CD4-positive, alpha-beta T cell treated with Interleukin-6 at 100 ng/mL for 8 hours (primary cell): ENCODE measurements at places on chromosomes 1 and 21.
A peak's percentile ranks its signal among the peaks of the same experiment; 100 is the strongest.

GRCh38 chr1:165355977-165356811 is at the start of gene LMX1A:
Gene LMX1A (minus strand): TSS chr1:165356715. CDS start chr1:165355559, 1,156 bp downstream.
- no peak for DNase-seq

GRCh38 chr1:27538793-27539192 is 48.8 kb upstream of the WASF2 start:
- DNase-seq, result no peak

DNA sequence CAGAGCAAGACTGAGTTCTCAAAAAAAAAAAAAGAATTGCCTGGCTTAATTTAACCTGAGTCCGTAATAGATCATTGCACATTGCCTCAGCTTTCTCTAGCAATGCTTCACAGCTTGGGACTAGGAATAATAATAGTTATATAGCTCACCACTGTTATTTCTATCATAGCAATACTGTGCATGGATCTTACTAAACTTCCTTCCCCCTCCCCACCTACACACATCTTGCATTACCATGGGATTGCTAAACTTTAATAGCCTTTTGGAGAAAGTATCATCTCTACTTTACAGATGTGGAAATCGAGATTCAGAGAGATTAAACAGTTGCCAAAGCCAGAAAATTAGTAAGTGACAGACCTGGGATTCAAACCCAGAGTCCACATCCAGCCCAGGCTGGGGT is 99.4 kb downstream of the ATP5PO start:
- DNase-seq, result no peak

DNA sequence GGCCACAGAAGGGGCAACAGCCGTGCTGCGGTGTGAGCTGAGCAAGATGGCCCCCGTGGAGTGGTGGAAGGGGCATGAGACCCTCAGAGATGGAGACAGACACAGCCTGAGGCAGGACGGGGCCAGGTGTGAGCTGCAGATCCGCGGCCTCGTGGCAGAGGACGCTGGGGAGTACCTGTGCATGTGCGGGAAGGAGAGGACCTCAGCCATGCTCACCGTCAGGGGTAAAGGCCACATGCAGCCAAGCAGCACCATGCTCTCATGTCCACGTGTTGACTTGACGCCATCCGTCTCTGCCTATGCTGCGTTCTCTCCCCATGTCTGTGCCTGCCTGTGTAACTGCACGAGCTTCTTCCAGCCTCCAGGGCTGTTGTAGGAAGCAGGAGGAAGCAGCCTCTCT is 85.5 kb downstream of the OBSCN start:
- no peak for DNase-seq

DNA sequence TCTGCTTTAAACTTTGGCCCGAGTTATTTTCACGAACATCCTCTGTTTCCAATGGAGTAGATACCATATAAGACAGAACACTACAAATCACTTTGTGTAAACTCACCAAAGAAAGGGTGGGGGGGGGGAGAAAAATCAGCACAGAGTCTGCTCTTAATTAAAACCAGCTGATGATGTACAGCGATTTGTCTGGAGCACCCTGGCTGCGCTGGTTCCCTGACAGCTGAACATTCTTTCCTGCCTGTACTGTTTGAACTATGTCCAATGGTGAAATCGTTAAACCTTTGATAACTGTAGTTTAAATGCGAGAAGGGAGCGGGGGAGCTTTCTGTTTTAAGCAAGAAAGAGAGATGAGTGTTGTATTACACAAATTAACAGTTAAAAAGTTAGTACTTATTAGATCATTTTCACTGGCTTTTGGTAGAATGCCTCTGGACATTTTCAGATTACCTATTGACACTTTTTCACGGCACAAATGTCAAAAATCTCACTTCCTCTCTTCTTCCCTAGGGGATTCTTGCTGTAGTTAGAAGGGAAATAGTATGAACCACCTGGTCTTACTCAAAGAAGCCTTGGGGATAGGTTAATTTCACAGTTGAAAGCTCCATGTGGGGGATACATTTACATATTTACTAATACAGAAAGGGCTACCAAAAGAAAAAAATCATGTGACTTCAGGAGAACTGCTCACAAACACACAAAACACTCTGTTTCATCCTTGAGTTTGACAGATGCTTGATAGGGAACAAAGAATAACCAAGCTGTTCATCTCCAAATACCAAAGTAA is 140.2 kb upstream of the RUNX1 start:
- no peak for DNase-seq

DNA sequence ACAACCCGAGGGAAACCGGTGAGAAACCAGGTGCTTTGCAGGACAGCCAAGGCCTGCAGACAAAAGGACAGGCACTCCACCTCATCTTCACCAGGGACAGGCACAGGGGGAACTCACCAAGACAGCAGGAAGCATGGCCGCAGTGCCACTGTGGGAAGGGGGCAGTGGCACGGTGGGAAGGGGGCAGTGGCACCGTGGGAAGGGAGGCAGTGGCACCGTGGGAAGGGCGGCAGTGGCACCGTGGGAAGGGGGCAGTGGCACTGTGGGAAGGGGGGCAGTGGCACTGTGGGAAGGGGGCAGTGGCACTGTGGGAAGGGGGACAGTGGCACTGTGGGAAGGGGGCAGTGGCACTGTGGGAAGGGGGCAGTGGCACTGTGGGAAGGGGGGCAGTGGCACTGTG is 28.4 kb upstream of the LRRC47 start:
- no peak for DNase-seq

- DNase-seq, result no peak
Observed at GRCh38 chr1:38179483-38179882, 132.9 kb upstream of the POU3F1 start.

GRCh38 chr21:20311234-20311787 is 686.9 kb upstream of the NCAM2 start:
- no peak for DNase-seq

GRCh38 chr1:45488666-45489377 is 2.1 kb downstream of the TESK2 start:
- no peak for DNase-seq

DNA sequence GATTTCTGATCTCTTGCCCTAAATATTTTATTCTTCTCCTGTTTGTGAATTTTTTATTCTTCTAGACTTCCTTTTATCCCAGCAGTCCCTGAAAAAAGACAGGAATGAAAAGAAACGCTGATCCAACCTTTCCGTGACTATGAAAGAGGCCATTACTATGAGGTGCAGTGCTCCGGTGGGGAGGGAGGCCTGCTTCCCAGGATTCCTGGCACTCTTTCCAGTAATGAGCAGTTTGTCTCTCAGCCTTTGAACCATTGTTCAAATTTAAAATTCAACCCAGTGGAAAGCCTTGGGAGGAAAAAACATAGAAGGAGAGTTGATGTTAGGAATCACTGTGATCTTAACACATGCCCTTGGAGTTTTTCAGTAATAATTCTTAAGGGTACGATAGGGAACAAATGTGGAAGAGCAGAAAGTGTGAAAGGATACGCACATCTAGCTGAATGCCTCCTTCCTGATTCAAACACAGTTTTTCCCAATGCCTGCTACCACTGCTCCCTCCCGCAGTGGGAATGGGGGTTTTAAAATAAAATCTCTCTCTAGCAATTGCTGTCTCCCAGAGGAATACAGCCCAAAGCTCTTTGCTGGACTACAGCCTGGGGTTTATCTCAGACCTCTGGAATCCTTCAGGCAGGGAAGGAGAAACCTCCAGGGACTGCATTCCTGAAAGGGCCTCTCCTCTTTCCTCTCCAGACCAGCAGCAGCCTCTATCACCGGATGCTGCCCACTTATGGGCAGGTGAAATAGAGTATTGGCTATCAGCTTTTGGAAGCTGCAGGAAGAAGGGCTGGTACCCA is 6.1 kb downstream of the IER5 start:
- DNase-seq, result no peak

GRCh38 chr1:200528858-200529606 is 91.5 kb downstream of the KIF14 start:
- no peak for DNase-seq

DNA sequence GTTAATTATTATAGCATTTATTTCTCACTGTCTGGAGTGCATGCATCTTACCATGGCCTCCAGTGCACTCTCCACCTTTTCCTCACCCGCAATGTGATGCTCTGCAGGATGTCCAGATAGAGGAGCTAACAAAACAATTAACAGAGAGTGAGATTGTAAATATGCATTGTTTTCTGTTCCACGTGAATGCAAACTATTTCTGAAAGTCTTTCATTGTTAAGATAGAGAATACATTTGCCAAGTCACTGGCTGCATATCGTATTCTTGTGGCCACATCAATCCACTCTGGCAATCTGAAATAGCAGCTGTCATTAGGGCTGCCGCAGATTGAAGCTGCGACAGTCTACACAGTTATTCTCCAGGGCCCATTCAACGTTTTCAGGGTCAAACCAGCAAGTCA is 143.8 kb downstream of the DUSP10 start:
- DNase-seq, result no peak

DNA sequence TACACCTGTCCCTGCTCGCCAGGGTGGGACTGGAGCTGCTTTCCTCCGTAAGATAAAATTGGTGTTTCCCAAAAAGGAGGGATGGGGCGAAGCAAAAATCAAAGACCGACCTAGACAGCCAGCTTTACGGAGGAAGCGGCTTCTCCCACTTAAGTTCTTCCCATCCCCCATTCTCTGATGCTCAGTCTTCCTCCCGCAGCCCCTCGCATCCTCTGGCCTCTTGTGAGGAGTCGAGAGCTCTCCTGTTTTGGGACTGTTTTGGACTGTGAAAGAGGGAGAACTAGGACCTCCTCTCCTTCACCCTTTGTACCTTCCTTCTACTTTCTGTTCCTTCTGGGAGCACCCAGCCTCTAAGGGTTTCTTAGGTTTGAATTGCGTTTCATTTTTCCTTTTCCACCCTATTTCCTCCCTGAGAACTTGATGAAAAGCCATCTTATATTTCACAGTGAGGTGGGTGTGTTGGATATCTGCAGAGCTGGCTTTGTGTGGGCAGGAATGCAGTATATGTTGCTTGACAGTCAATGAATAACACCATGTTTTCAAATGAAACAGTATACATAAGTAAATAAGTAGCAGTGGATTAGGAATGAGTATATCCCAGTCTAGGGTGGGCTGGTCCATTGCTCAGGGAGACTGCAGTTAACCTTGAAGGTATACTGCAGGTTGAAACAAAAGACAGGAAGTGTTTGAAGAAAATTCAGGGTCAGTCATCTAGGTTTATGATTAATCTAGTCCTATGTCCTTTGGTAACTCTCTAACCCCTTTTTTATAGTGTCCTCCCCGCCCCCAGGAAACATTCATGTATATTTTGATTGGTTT is 848 bp downstream of the CTTNBP2NL start:
- DNase-seq, result no peak

- no peak for DNase-seq
Observed at GRCh38 chr1:54332781-54333585, 73.2 kb downstream of the SSBP3 start.

GRCh38 chr1:112957133-112957812 is 1.3 kb upstream of the SLC16A1 start:
- peak; percentile 54 for DNase-seq

DNA sequence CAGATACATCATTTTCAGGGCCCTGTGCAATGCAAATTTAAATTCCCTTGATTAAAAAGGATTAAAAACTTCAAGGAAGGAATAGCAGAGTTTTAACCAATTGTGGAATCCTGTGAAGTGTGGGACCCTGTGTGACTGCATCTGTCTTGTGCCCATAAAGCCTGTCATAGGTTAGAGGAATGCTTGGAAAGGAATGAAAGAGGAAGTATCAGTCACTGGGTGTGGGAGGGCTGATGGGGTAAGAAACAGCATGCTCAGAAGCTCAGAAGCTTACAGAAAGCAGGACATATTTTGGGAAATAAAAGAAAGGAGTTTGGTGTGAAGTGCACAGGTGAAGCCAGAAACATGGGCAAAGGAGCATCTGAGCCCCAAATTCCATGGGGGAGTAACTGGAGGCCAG is 150.8 kb upstream of the ETV3 start:
- DNase-seq, result no peak

GRCh38 chr1:66401244-66401643 is 132.7 kb upstream of the SGIP1 start:
- DNase-seq, result no peak

DNA sequence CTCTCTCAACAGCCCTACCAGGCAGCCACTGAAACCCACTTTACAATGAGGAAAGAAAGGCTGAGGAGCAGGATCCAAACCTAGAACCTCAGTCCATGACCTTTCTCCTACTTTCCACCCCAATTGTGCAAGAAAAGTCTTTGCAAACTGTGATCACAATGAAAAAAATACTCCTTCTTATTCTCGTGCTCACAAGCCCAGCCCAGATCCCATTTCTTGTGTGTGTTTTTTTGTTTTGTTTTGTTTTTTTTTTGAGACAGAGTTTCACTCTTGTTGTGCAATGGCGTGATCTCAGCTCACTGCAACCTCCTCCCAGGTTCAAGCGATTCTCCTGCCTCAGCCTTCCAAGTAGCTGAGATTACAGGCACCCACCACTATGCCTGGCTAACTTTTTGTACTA is 97.7 kb downstream of the CRYAA start:
- DNase-seq, result no peak

GRCh38 chr1:231387770-231388669 is 34.1 kb downstream of the EGLN1 start:
- no peak for DNase-seq

- no peak for DNase-seq
Observed at GRCh38 chr1:177913762-177914540, 55.9 kb downstream of the SEC16B start.

GRCh38 chr1:54904476-54905048 is 17.6 kb upstream of the DHCR24 start:
- no peak for DNase-seq

DNA sequence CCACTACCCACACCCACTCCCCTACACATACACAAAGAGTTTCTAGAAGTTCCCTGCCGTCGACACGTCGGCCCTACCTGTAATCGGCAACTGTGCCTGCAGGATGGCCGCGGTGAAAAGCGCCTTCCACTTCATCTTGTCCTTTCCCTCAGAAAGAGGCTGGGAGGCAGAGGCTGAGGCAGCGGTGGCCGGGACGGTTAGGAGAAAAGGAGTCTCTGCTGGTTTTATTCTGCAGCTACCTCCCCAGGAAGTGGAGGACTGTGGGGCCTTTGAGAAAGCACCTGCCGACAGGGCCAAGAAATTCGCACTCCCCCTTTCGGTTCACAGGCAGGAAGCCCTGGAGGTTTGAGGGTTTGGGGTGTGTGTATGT is at the start of gene CD247:
CD247 (minus strand) TSS at position 199 of the 370 bp plus-strand sequence; CDS start at position 135, 64 bp downstream.
- DNase-seq, result peak; percentile 88

DNA sequence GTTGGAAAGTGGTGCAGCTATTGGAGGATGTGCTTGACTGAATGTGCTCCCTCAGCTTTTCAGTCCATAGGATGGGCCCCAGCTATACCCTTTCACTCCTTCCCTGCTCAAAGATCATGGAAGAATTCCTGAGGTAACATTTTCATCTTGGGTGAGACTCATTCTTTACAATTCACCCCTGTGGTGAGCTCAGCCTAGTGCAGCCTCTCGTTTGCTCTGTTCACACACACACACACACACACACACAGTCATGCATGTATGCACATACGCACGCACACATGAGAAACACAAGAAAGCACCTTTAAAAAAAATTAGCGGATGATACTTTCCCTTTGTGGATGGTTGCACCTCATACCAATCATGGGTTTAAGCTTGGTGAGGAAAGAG is 25.8 kb downstream of the CCN1 start:
- DNase-seq, result no peak

- no peak for DNase-seq
Observed at GRCh38 chr1:45846931-45847330, 43.5 kb downstream of the MAST2 start.
